Body of pancreas (tissue), 4 donors: ENCODE measurements at places on chromosomes 13 and 19. TPM values are rescaled to one million over a fixed set of nuclear protein-coding genes. Genes with fewer than 3 reads are reported as not detected.

Gene VSTM1
- not detected for total RNA-seq

Gene LAIR1
- total RNA-seq = 35.6 TPM

Gene SLC10A2
- total RNA-seq = not detected

DNA sequence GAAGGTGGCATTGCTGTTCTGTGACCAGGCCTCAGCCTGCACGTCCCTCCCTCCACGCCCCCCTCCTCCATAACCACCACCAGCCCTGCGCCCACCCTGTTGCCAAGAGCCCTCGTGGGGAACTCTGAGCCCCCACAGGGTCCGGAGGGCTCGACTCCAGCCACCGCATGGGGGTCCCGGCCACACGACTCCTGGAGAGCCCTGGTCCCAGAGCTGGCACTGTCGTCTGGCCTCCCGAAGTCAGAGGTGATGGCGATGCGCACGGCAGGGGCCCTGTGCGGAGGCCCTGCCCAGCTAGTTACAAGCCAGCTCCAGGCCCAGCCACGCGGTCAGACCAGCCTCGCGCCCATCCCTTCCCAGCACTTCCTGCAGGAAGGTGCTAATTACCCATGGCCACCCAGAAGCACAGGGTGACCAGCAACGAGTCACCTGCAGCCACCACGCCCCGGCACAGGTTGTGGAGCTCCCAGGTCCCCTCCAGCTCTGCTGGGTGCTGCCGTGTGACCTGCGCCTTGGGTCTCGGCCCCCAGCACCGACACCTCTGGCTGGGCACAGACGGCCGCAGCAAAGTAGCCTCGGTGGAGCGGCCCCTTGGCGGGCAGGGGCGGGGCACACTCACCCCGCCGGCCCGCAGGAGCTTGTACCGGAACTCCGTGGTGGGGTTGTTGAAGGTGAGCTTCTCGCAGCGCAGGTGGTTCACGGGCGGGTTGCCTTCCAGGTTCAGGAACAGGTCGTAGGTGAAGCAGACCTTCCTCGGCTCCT, 49.6 kb downstream of the MLLT1 start:
- no peak for DNase-seq
- H3K4me3 ChIP-seq = no peak overlapping the region
- no peaks in the 10 kb centered on the region for H3K36me3 ChIP-seq

GRCh38 chr13:74987124-74987690, 494.8 kb downstream of the TBC1D4 start:
- H3K27me3 ChIP-seq = no peaks in the 10 kb centered on the region
- H3K36me3 ChIP-seq = no peaks in the 10 kb centered on the region
- no peak overlapping the region for H3K4me3 ChIP-seq
- H3K27ac ChIP-seq = no peak overlapping the region
- no peak for DNase-seq

DNA sequence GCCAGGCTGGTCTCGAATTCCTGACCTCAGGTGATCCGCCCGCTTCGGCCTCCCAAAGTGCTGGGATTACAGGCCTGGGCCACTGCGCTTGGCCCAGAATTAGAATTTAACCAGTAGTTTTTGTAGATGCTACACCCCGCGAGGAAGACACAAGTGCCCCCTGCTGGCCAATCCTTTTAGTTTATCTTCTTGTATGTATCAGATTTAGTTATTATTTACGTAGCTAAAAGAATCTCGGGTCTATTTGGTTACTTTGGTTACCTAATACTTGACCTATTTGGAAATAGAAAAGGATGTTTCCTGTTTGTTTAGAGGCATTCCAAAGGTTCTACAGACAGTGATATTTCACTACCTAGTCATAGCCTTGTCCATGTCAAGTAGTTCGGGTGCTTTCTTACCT, 22.0 kb downstream of the MUC16 start:
- H3K4me1 ChIP-seq = no peaks in the 10 kb centered on the region
- no peak overlapping the region for H3K4me3 ChIP-seq
- H3K27ac ChIP-seq = no peak overlapping the region
- H3K36me3 ChIP-seq = no peaks in the 10 kb centered on the region

- H3K4me1 ChIP-seq = peaks cover 28% of the 10 kb centered on the region
- H3K36me3 ChIP-seq = no peaks in the 10 kb centered on the region
- no peaks in the 10 kb centered on the region for H3K27me3 ChIP-seq
- DNase-seq = peak; percentile 48
- H3K27ac ChIP-seq = peak overlapping the region; percentile 67
- H3K4me3 ChIP-seq = peak overlapping the region; percentile 24
These were observed 609 bp downstream of the EPS15L1 start for GRCh38 chr19:16470911-16471811.

DNA sequence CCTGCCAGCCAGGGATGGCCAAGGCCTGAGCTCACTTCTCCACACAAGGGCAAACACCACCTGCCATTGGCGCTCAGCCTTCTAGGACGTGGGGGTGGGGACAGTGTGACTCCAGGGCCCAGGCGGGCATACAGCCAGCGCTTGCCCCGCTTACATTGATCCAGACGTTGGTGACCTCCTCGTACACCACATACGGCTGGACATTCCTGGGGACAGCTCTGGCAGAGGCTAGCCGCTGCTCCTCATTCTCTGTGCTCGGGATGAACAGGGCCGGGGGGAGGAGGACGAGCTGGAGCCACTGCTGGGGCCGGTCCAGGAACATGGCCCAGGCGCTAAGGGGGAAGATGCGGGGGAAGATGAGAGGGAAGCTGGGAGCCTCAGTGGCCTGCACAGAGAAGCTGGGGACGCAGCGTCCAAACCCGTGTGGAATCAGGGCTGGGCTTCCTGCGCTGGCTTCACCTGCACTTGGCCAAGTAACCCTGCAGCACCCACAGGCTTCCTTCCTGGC, 25.1 kb upstream of the MYDGF start:
- H3K4me3 ChIP-seq = no peak overlapping the region
- no peak overlapping the region for H3K27ac ChIP-seq
- H3K4me1 ChIP-seq = no peaks in the 10 kb centered on the region
- peaks cover 36% of the 10 kb centered on the region for H3K36me3 ChIP-seq
- H3K27me3 ChIP-seq = no peaks in the 10 kb centered on the region
- no peak for DNase-seq
